Stimulated activated CD4-positive, alpha-beta T cell treated with anti-CD3 and anti-CD28 coated beads, Interleukin-15, amount 100 ng/mL, for 1 hour (primary cell): ENCODE measurements at places on chromosomes 7 and 10.

- no peak for DNase-seq
Observed at GRCh38 chr7:129908181-129908580, 44.6 kb downstream of the UBE2H start.

DNA sequence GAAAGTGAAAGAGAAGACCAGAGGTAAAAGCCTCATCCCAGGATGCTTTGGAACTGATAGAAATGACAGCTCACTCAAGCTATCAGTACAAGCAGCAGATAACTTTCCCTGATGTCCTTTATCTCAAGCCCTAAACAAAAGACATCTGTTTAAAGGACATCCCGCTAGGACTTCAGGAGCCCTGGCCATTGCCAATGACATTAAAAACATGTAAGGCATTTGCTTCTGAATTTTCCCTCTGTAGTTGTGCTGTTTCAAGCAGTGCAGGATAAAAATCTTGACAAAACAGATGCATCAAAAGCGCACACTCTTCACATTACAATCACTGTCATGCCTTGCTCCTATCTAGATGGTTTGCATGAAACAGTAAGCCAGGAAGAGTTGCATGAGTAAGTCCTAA lies 159.8 kb downstream of the AOAH start:
- no peak for DNase-seq

GRCh38 chr7:77442636-77443035 lies 26.5 kb upstream of the GSAP start:
- no peak for DNase-seq

- no peak for DNase-seq
Observed at GRCh38 chr10:70337201-70337651, 45.2 kb downstream of the LRRC20 start.

- DNase-seq: no peak
Observed at GRCh38 chr10:117364110-117364960, 10.9 kb downstream of the PDZD8 start.

- DNase-seq: no peak
Observed at GRCh38 chr7:138542183-138542582, 82.1 kb downstream of the TRIM24 start.

DNA sequence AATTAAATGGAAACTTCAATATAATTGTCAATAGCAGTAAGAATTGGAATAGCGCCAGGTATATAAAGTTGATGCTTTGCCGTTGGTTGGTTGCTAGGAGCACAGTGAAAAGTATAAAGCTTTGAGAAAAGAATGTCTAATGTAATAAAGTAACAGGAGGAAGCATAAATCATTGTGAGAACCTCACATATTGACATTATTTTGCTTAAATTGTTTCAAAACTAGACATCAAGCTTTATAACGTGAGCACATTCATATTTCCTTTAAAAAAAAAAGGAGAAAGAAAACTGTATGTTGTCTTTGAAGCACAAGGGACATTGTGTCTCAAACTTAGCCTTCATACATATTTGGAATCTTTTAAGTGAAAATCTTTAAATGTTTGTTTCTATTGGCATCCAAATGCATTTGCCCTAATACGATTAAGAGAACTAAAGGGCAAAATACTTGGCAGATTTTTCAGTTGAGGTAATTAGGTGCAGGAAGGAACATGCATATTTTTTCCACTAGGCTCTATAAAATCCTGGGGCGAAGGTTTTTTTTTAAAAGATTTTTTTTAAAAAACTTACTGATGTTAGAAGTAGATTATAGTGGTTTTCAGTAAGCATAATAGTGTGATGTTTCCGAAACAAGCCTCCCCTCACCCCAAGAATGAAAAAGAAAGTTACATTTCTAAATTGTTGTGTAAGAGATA lies 92.4 kb downstream of the ARID5B start:
- no peak for DNase-seq

DNA sequence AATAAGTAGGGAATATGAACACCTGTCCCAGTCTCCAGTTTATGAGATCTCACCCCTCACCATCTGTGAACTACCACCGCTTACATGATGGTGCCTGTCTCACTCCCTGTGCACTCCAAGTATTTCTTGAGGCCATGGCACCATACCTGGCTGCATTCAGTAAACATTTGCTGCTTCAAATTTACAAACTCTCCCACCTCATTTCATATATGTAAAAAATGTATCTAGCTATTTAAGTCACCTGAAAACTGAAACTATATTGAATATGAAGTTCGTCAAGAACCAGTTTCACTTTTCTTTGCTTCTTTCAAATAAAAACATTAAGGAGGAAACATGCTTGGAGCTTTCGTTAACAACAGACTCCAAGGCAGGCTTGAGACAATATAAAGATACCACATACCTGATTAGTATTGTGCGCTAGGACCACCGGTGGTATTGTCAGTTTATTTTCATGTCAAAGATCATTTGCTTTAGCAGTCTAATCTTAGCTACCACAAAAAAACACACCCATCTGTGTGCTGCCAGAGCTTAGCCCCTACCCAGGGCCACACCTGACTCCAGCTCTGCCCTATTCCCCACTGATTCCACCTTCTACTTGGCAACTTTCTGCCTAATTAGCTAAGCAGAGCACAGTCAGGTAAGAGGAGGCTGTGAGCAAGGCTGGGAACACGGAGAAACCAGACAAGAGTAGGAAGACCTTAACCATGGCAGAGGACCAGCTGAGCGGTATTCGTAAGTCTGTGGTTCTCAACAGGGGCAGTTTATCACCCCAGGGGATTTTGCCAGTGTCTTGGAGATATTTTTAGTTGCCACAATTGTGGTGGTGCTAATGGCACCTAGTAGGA lies 92.0 kb downstream of the ZFAND4 start:
- no peak for DNase-seq

DNA sequence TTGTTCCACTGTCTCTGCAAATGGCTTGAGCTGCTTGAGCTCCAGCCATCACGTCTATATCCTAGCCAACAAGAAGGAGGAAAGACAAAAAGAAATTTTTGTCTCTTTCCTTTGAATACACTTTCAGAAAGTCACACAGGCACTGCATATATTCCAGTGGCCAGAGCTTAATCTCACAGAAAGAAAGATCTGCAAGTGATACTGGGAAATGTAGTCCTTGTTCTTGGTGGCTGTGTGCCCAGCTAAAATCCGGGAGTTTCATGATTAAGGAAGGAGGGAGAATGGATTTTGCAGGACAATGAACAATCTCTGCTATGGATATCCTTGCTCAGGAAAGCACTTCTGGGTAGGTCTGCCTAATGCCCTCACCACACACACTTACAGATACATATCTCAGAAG lies 19.5 kb upstream of the DLG5 start:
- DNase-seq: no peak

DNA sequence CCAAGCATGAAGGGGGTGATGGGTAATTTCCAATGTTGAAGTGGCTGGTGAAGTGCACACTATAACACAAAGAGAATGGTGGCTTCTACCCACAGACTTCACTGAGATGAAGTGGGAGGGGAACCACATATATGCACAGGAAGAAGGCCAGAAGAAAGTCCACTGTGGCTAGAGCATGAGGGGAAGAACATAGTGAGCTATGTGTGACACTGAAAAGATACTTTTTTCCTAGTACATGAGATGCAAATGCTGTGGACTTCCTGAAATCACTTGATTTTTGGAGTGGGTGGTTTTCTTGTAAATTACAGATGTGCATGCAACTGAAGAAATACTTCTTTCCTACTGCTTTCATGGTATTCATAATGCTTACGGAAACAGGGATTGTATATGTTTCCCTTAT lies 115.6 kb upstream of the PHYHIPL start:
- DNase-seq: no peak

DNA sequence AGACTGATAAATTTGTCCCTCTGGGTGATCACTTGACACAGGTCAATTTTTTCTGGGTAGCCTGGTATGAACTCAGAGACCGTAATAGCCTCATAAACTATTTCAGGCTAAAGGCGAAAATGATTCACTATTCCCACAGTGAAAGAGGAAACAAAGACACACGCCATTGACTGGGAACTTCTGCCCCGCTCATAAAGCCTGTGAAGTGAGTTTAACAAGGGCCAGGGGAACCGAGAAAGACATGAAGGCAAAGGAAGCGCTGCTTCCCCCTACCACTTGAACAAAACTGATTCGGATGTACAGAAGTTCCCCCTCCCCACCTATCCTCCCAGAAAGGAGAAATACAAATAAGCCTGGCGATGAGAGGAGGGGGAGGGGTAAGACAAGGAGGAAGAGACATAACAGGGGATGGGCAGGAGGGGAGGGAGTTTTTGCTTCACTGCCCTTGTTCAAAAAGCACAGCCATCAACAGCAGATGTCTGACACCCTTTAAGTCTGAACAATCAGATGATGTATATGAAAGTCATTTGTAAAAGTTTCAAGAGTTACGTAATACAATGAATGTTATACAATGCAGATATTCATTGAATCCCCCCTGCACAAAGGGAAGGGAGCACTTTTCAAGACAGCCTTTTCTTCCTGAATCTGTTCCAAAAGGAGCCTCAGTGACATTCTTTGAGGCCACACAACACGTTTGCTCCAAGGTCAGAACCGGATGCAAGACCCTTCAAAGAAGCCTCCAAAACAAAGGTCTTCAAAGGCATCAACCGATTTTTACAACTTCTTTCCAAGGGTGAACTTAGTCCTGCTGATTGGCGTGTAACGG lies 734 bp downstream of the ABCB4 start:
- no peak for DNase-seq

DNA sequence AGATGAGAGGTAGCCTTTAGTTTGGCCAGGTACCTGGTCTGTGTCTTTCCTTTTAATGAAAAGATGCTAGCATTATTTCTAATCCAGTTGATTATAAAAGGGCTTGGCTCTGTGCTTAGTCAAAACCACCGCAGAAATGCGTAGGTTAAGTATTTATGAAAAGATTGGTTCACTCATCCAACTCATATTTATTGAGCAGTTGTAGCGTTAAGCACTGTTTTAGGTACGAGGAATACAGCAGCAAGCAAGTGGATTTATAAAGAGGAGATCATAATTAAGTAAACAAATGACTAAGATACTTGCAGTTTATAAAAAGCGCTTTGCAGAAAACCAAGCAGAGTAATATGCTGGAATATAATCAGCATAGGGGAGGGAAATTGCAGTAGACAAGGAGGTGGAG lies 129.8 kb downstream of the PPP1R17 start:
- no peak for DNase-seq

DNA sequence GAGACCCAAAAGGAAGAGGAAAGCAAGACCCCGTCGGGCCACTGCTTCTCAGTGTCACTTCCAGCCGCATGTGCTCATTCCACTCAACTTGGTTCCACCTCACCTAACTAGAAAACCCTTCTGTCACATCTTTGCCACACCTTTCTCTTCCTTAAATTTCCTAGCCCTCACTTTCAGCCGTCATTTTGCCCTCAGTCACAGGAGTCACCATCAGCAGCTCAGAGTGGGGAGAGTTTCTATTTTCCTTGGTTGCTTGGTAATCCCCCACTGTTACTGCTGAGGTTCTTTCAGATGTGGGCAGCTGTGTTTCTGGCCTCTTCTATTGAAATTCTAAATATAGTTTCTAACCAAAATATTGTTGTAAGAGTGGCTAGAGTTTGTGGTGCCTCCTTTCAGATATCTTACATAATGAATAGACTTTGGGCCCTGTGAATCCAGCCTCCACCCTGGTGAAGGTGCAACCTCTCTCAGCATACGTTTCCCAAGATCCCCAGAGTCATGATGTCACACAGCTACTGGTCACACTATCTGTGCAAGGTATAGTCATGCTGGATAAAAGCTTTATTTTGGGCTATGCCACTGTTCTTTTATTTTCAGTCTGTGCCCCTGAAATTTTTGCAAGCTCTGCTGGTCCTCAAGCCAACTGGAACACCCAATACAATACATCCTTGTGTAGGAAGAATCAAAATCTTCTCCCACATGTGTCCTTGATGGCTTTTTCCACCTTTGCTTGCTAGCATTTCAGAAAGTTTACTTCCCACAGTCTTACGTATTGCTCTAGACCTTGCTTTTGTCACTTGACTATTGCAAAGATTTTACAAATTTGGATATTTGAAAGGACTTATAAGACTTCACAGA lies 9.2 kb downstream of the AGBL3 start:
- DNase-seq: no peak

GRCh38 chr10:63115732-63116383 lies 17.3 kb upstream of the NRBF2 start:
- no peak for DNase-seq

DNA sequence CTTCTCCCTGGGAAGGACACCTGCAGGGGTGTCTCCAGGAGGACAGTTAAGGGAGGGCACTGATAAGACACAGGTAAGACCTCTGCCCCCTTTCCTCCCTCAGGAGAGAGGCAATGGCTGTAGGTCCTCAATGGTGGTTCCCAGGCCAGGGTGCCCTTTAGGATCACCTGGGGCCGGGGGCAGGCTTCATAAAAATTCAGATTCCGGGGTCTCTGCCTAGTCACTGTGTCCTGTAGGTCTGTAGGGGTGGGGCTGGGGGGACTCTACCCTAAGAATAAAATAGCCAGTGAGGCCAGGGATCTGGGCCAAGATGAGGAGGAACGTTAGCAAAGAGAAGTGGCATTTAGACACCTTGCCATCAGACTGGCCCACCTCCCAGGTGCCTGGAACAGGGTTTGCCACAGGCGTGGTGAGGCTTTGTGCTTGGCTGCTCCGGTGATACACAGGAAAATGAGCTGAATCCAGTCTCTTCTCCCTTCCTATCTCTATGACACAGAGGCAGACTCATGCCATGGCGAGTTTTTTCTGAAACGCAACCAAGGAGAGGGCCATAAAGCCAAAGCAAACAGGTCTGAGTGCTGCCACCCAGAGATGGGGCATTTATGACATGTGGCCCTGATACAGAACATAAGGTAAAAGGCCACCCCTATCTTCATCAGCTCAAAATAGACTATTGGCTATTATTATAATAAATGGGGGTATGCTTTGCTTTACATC lies 52.6 kb downstream of the SH3PXD2A start:
- no peak for DNase-seq

DNA sequence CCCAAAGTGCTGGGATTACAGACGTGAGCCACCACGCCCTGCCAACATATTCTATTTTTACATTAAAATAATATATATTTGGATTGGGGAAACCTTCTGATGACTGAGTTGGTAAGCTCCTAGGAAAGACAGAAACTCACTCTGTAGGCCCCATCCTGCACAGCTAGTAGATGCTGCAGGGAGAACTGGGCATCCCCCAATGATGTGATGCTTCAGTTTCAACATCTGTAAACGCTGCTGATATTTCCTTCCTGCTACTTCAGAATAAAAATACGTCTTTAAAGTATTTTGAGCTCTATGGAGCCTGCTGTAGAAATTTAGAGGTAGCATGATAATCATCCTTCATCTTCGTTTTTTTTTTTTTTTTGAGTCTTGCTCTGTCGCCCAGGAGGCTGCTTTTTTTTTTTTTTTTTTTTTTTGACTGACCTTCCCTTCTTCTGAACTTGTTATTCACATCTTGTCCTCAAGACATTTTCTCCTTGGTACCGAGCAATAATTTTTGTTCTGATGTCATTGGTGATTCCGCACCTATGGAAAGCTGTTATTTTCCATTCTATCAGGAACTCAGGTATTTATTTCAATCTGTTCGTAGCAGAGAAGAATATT lies 21.8 kb upstream of the INPP5F start:
- no peak for DNase-seq
